Stimulated activated CD8-positive, alpha-beta memory T cell treated with anti-CD3 and anti-CD28 coated beads, Interleukin-4, amount 100 ng/mL, for 24 hours (primary cell): ENCODE measurements at places on chromosomes 4 and X.

DNA sequence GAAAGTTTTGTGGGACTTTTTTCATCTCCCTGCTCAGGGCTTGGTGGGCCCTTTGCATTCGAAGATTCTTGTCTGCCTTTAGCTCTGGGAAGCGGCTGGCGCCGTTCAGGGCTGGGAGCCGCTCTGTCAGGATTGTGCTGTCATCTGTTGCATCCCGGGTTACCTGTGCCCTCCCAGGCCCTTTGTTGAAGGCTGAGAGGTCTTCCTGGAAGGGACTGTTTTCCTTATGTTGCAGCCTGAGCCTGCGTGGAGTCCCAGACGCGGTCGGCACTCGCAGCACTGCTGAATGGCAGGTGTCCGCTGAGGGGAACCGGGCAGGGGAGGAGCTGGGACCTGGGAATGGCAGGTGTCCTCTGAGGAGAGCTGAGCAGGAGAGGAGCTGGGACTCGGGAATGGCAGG lies 15.9 kb downstream of the RGS12 start:
- no peak for DNase-seq

DNA sequence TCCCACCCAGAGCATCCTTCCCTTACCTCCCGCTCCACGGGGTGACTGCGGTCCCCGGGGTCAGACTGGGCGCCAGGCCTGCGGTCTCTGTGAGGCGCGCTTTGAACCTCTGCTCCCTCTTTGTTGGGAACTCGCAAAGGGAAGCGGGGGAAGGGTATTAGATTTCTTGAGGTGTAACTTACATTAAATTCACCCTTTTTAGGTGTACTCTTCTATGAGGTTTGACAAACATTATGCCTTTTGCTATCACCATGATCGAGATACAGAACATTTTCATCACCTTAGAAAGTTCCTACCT lies 569 bp downstream of the DCK start:
- no peak for DNase-seq

DNA sequence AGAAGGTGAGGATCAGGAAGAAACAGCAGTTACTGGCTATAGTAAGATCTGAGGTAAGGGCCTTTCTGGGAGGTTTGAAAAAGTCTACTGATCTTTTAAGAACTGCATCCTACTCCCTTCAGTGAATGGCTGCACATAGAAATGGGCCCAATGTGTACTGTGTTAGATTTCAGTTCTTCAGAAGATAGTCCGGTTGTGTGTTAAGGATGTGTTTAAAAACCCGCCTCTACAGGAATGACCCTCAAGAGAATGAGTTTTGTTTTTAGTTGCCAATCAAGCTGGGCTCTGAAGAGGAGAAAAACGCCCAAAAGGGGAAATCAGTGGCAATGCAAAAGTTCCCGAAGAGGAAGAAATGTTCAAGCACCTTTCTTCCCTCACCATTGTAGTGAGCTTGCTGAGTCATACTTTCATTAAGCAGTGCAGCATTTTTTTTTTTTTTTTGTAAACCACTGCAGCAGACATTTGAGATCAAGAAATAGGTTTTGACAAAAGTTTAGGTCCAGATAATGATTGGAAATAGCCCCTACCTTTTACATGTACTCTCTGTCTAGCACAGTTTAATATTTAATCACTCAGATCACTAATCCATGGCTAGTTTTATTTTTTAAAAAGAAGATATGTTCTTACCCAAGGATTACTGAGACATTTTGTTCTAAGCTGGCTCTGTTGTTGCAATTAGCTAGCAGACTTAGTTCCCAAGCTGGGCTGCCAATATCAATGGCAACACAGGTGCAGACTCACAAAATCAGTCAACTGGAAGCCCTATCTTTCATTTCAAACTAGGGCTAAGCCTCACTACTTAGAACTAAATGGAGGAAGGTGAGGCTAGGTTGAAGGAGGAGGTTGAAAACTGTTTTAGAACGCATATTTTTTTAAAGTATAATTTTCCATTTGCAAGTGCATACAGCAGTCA lies 7.0 kb upstream of the TRPC5OS start:
- no peak for DNase-seq

DNA sequence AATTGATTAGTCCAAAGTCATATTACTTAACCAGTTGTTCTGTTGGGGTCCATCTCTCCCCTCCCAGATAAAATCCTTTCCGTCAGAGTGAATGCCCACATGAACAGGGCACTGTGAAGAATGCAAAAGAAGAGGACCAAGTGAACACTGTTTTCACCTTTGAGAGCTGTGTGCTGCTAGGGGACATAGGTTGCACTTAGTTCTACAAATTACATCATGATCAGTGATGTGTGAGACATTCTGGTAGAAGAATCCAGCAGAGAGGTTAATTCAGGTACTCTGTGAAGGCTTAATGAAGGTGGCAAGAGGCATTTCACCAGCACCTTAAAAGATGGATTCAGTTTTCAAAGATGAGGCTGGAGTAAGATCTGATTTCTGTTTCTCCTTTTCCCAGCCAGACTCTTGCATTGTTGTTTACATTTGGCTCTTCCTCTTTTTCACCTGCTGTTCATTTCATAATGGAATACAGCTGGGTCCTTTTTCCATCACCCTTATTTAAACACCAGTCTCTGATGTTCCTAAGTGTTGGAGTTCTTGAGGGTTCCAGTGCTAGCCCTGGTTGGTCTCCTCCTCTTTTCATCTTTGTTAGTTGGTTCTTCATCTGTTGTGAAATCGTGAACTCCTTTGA lies 10.9 kb downstream of the GAB1 start:
- DNase-seq: no peak

- DNase-seq: no peak
These were observed 37.7 kb downstream of the PAPSS1 start for GRCh38 chr4:107682306-107682705.

GRCh38 chr4:13246107-13246506 lies 238.0 kb downstream of the RAB28 start:
- no peak for DNase-seq

DNA sequence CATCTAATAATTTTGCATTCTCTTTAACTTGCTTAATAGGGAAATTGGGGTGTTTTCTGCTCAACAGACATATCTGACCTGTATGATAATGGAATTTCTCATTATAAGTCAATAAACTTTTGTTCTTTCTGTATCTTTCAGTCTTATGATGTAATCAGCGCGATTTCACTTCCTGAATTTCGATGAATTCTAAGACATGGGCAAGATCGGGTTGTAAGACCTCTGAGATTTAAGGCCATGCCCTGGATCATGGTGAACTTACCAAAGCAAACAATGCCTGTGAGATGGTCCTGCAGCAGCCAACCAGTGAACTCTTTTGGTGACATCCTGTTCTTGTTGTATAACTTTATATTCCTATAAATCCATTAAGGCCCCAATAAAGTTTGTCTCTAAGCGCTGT lies 88.1 kb downstream of the NBDY start:
- DNase-seq: no peak
